ENCODE measurements at places on chromosomes 11 and 22. TPM values are rescaled to one million over a fixed set of nuclear protein-coding genes. Genes with fewer than 3 reads are reported as not detected.

The NLRP10 gene
- under 0.01 TPM for total RNA-seq

The PATE2 gene
- not detected for total RNA-seq

The PHLDA2 gene
- 45.0 TPM for total RNA-seq

The VWCE gene
- total RNA-seq = 2.2 TPM

The TYR gene
- not detected for total RNA-seq

The TREH gene
- not detected for total RNA-seq

The CLTCL1 gene
- 17.1 TPM for total RNA-seq

The LRRC10B gene
- total RNA-seq = not detected

The FANCF gene
- total RNA-seq = 16.4 TPM
